ENCODE measurements at places on chromosomes 7 and 10. TPM values are rescaled to one million over a fixed set of nuclear protein-coding genes. Genes with fewer than 3 reads are reported as not detected.

Gene GPR26
- not detected for total RNA-seq

Gene EPHA1
- 3.4 TPM for total RNA-seq

GRCh38 chr7:37577412-37577811 lies 106.2 kb upstream of the GPR141 start:
- no peak overlapping the region for H3K4me3 ChIP-seq
- peaks cover 10% of the 10 kb centered on the region for H3K27me3 ChIP-seq
- no peak for DNase-seq
- H3K4me1 ChIP-seq = no peaks in the 10 kb centered on the region
- H3K27ac ChIP-seq = no peak overlapping the region

Gene TMEM139
- total RNA-seq = 2.7 TPM

GRCh38 chr10:31618541-31619291 lies 299.7 kb downstream of the ZEB1 start:
- no peak overlapping the region for H3K4me3 ChIP-seq
- no peaks in the 10 kb centered on the region for H3K36me3 ChIP-seq
- no peaks in the 10 kb centered on the region for H3K27me3 ChIP-seq
- no peak overlapping the region for H3K27ac ChIP-seq
- no peaks in the 10 kb centered on the region for H3K4me1 ChIP-seq

GRCh38 chr10:89563311-89563710 lies 27.9 kb upstream of the SLC16A12 start:
- no peak for DNase-seq
- H3K4me3 ChIP-seq = no peak overlapping the region
- H3K4me1 ChIP-seq = no peaks in the 10 kb centered on the region
- H3K27me3 ChIP-seq = peaks cover 14% of the 10 kb centered on the region
- no peaks in the 10 kb centered on the region for H3K36me3 ChIP-seq
- H3K27ac ChIP-seq = no peak overlapping the region

All from activated naive CD8-positive, alpha-beta T cell treated with anti-CD3 and anti-CD28 coated beads for 36 hours (primary cell).